ENCODE measurements at places on chromosomes 3 and 15. TPM values are rescaled to one million over a fixed set of nuclear protein-coding genes. Genes with fewer than 3 reads are reported as not detected.

THUMPD3 gene
- total RNA-seq: 22.6 TPM

LSAMP gene
- 0.38 TPM for total RNA-seq

FBLN2 gene
- 439 TPM for total RNA-seq

TAGLN3 gene
- not detected for total RNA-seq

SAXO2 gene
- 0.22 TPM for total RNA-seq

RAD51 gene
- 0.88 TPM for total RNA-seq

ARPP21 gene
- not detected for total RNA-seq
